SW480 (cell line): ENCODE measurements at places on chromosomes 7 and 10.
A peak's percentile ranks its signal among the peaks of the same experiment; 100 is the strongest.

GRCh38 chr10:127216786-127217185 lies 20.4 kb upstream of the INSYN2A start:
- no peak for DNase-seq

- DNase-seq: no peak
These were observed 49.0 kb upstream of the TNRC18 start for GRCh38 chr7:5472432-5473315.

DNA sequence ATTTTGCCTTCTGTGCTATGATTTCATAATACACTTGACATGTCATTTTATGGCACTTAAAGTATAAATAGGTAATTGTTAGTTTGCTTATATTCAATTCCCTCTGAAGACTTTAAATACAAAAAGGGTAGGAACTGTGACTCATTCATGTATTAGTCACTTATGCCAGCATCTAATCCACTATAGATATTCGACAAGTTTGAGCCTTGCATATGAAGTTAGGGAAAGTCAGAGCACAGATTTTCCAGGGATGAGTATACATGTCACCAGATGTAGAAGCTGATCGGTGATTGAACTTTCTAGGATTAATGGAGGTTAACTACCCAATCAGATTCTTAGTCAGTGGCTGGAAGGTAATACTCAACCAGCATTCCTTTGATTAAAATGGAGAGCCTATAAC lies 1321.5 kb downstream of the XPNPEP1 start:
- peak; percentile 23 for DNase-seq

DNA sequence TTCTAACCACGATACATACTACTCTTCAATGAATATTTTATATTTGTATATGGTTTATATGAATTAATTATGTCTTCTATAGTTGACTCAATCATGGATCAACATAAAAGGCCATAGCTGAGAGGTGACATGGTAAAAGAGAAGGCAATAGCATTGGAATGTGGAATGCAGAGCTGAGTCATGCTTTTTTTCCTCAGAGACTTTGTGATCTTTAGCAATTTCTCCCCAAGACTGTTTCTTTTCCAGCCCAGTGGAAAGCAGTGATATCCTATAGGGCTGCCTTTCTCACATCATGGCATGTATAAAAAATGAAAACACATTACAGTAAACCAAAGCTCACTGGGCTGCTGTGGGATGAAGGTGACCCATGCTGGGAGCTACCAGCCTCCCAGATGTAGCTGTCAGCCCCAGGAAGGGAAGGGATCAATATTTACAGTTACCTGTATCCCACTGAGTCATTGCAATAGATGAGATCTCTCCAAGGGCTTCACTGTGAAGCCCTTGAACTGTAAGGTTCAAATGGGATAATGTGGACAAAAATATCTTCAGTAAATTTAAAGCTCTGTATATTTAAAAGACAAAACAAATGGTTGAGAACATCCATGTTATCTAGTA lies 30.2 kb downstream of the SLC39A12 start:
- DNase-seq: peak; percentile 43

GRCh38 chr7:141698247-141699015 lies 3.5 kb downstream of the DENND11 start:
- no peak for DNase-seq

DNA sequence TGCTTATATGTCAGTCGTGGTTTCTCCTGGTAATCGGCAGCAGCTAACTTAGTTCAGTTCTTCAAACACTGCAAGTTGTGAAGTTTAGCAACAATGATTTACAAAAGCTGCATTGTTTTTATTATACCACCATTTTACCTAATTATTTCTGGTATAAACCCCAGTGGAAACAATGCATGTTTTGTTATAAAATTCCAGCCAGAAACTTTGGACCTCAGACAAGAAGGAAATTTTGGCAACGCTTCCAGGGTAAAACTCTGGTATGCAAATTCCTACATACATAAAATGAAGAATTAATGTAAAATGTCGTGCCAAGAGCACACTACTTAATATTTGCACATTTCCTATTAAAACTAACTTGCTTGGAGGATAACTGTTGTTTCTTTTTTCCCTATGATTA lies 277.4 kb upstream of the LYZL1 start:
- DNase-seq: no peak

DNA sequence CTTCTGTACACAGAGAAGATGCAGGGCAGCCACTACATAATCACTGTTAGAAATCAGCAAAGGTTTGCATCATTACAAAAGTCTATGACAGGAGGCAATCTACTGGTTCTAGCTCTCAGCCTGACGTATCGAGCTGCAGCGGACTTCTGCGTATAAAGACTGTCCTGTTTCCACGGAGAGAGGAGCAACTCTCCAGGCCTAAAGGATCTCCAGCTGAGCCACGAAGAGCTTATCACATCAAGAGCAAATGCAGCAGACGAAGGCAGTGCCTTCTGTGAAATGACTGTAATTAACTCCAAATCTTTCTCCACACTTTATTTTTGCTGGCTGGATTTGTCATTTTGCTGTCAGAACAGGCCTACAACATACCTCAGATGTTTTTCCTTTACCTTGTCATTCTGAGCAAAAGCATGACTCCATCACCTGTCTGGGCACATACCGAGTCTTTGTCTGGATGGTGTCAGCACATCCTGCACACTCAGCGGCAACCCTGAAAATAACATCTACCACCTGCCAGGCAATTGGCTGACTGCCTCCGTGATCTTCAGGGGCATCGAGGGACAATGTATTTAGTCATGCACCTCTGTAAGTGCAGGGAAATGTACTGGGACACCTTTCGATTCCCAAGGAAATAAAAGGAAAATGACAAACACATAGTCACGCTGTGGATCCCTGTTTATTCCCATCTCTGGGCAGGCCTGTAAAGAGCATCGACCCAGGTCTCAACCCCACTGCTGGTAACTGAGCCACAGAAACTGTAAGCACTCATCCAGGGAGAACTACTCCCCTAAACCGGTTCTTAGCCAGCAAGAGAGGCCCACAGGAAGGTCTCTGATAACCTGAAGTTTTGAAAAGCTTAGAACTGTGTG lies 26.3 kb upstream of the SH3PXD2A start:
- no peak for DNase-seq

- peak; percentile 73 for DNase-seq
These were observed 9.8 kb upstream of the LAMB1 start for GRCh38 chr7:108012499-108013430.

GRCh38 chr7:81186691-81187090 lies 267.8 kb upstream of the SEMA3C start:
- DNase-seq: no peak

DNA sequence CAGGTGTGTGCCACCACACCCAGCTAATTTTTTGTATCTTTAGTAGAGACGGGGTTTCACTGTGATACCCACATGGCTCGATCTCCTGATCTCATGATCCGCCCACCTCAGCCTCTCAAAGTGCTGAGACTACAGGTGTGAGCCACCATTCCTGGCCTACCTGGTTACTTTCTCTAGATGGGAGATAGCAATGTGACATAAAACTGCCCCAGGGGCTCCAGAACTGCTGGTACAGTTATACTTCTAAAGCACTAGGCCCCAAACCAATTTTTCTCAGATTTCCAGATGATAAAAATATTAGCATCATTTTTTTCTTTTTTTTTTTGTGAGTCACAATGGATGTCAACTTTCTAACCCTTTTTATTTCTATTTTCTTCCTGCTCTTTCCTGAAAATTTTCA lies 27.4 kb downstream of the ITGB8 start:
- DNase-seq: no peak

DNA sequence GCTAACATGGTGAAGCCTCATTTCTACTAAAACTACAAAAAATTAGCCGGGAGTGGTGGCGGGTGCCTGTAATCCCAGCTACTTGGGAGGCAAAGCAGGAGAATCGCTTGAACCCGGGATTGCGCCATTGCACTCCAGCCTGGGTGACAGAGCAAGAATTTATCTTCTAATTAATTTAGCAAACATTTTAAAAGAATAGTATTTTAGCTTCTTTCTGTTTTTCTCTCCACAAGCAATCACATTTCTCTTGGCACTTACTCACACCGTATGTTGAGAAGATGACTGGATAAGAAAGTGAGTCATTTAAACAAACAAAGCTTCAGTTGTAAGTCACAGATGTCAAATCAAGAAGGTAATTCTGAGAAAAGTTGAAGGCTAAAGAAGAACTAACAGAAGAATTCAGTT lies 264.0 kb downstream of the ARL4A start:
- no peak for DNase-seq

- no peak for DNase-seq
These were observed 220.6 kb upstream of the RHOBTB1 start for GRCh38 chr10:61164458-61165160.

DNA sequence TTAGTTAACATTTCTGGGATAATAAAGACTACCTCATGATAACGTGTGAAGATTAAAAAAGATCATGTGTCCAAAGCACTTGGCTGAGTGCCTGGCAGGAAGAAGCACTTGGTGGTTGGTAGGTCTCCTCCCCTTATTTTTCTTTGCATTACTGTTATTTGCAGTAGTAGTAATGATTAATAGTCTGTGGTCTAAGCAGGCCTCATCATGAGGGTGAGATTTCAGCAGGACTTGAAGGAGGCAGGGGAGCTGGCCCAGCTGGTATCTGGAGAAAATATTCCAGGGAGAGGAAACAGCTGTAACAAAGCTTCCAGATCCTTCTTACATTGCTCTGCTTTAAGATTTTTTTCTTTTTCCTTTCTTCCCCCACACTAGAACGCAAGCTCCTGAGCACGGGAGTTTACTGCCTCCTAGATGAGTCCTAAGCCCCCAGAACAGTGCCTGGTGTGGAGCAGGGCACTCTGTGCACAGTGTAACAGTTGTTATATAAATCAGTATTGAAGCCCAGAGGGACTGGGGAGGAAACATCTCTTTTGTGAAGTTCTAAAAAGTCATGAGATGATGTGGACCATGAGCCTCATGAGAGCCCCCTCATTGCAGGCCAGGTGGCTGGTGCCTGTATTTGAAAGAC lies 31.1 kb upstream of the RHEB start:
- DNase-seq: no peak

- no peak for DNase-seq
These were observed 60.0 kb upstream of the LANCL2 start for GRCh38 chr7:55305135-55305534.

DNA sequence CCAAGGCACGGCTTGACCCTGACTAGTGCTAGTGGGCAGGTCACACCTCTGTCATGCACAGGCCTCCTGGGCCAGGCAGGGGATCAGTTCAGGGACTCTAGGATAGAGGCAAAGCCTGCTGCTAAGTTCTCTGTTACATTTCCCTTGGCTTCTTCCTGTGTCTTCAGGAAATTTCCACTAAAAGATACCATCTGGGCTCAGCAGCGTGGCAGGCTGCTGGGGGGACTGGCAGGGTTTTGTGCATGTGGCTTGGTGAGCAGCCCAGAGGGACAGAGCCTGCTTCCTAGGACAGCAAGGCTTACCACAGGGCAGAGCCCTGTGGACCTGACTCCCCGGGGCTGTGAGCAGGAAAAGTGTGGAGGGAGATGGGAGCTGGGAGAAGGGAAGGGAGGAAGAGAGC lies 20.7 kb upstream of the ZNF32 start:
- DNase-seq: no peak

- no peak for DNase-seq
These were observed 52.7 kb downstream of the ITGB8 start for GRCh38 chr7:20383351-20383750.
